Motor neuron (in vitro differentiated cells): ENCODE measurements at places on chromosomes 5 and 9.
A peak's percentile ranks its signal among the peaks of the same experiment; 100 is the strongest.

GRCh38 chr5:116536316-116537083, 38.1 kb downstream of the SEMA6A start:
- ATAC-seq = peak; percentile 81

DNA sequence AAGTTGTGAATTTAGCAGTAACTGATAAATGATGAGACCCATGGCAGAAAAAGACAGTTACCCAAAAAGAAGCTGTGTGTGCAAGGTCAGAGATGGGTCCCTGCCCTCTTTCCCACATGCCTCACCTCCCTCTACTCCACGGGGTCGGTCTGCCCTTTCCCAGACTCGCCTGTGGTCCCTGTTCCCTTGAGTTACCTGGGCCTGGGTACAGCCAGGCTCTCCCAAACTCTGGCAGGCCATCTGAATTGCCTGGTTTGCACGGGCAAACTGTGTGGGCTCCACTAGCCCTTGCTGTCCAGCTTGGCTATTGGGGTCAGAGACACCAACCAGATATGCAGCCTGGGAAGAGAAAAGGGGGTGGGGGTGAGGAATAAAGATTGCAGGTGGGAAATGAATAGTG, 18.4 kb upstream of the TPM2 start:
- no peak for ATAC-seq

DNA sequence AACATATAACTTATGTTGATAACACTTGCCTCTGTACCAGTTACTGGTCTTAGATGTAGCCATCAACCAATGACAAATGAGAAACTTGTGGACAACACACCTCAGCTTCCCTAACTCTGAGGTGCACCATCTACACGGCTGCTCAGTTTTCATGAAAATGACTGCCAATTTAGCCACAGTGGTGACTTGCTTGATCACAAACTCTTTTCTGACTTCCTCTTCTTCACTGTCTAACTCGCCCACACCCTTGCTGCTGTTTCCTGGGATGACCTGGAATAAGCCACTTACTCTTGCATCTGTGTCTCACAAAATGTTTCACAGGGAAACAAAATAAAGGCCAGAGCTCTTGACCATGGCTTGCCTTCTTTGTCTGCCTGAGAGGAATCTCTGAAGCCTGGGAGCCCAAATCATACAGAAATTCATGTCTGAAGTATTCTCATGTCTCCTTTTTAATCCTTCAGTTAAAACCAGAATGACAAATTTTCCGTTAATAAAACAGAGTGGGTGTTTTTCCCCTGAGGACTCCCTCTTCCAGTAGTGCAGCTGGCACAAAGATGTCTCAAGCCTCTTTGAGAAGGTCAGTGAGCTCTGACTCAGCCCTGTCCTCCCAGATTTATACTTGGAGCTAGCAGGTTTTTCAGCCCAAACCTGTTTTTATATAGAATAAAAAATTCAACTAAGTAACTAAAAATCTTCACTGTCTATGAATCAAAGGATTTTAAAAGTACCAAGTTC, 126.5 kb upstream of the PAM start:
- peak; percentile 82 for ATAC-seq

DNA sequence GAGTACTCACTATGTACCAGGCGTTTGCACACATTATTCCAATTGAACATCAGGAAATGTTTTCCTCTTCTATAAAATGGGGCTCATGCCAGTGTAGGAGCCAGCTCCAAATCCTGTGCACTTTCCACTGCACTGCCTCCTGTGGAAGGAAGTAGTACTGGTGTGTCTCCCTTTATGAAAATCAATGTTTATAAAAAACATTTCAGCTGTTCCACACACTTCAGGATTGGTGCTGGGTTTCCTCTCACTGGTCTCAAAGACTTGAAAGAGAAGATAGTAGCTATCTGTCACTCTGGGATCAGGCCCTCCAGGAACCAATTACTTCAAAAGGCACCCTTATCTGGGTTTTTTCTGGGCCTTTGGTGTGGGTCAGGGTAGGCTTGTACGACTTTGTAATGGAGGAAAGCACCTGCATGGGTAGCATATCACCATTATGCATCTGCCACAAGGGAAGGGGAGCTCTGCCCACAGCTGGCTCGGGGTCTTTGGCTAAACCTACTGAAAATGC, 32.5 kb downstream of the RAB14 start:
- ATAC-seq = no peak

DNA sequence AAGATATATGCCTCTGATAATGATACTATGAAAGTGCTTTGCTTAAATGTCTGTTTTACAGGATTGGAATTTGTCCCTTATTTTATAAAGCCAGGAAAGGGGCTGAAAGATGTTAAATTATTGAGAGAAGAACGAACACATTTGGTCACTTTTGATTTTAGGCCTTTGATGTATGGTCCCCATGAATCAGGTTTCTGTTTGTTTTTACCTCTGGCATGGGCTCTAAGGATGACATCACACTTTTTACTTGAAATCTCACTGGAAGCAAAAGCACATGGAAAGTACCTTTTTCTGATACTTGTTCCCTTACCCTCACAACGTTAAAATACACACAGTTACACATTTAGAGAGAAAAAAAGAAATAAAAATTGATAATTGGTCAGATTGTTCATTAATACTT, 6.9 kb downstream of the OTULIN start:
- ATAC-seq = no peak

- no peak for ATAC-seq
These were observed 21.5 kb upstream of the DMRT2 start for GRCh38 chr9:1028501-1029190.

- no peak for ATAC-seq
These were observed 4.1 kb upstream of the NSMF start for GRCh38 chr9:137462986-137463930.

DNA sequence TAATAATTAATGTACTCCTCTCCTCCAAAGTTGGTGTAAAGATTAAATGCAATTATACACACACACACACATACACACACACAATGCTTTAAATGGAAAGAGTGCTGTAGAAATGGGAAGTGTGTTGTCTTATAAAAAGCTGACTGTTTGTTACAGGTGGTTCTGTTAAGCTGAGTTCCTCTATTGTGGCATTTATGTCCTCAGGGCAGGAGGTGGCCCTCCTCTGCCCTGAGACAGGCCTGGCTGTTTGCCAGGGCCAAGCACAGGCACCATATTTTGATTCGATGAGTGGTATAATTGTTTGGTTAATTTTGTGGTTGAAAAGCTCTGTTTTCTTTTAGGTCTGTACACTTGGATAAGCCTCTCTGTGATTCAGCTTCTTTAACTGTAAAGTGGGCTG, 573.9 kb downstream of the KIF4B start:
- no peak for ATAC-seq

DNA sequence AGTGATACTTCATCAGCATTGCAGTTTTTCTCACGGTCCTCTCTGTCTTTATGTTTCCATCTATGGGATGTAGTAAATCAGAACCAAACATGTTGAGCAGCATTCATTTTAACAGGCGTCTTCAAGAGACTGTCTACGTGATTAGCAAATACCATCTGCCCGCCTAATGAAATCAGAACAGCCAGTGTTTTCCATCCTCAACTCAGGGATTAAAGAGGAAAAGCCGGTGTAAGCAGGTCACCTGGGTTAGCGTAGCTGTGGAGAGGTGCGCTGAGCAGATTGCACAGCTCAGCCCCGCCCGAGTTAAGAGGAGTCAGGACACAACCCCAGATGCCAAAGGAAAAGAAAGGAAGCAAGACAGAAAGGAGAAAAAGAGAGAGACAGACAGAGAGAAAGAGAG, 54.3 kb upstream of the ANKRD33B start:
- no peak for ATAC-seq

GRCh38 chr5:63555874-63556273, 406.4 kb downstream of the HTR1A start:
- peak; percentile 25 for ATAC-seq
